Astrocyte (in vitro differentiated cells and primary cell): ENCODE measurements at places on chromosomes 12 and 14.

GRCh38 chr12:4742416-4742970, 22.3 kb downstream of the GALNT8 start:
- DNase-seq, result no peak

GRCh38 chr14:100222224-100223093, 16.5 kb upstream of the YY1 start:
- no peak for DNase-seq

DNA sequence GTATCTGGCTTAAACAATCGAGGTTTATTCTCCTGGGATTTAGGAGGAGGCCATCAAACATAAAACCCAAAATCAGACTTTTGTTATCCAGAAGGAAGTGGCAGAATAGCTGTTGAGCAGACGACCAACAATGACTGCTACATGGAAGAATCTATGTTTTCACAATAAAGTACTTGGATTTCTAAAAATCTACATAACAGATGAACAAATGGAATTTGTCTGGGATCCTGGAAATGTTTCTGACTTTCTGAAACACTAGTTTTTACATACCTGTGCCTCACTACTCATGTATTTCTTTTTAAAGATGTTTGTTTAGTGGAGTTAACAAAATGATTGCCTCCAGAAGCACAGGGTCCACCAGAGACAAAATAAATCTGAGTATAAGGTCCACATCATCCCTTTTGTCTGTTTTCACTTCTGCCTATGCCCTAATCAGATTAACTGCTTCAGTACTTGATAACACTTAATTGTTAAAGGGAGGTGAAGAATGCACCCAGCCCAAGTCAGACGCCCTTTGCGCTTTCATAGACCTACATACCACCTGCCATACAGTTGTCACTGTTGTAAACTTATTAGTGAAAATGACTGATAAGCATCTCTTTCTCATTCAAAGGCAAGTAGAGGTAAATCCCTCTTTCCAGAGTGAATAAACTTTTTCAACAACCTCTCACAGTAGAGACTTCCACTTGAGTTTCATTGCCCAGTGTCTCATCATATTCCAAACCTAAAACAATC, 164.6 kb downstream of the EGLN3 start:
- peak; percentile 11 for DNase-seq

DNA sequence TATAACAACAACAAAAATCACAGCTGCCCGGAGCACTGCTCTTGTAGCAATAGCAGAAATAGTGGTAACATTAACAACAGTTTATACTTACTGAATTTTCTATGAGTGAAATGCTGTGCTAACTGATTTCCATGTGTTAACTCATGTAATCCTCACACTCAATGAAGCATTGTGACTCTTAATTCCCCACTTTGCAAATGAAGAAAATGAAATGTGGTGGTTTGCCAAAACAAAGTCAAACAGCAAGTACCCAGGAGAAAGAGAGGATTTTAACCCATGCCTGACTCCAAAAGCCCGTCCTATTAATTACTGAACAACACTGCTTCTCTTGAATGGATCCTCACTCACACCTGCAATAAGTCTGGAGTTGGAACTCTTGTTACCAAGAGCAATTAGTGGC, 123.5 kb downstream of the MED13L start:
- no peak for DNase-seq

DNA sequence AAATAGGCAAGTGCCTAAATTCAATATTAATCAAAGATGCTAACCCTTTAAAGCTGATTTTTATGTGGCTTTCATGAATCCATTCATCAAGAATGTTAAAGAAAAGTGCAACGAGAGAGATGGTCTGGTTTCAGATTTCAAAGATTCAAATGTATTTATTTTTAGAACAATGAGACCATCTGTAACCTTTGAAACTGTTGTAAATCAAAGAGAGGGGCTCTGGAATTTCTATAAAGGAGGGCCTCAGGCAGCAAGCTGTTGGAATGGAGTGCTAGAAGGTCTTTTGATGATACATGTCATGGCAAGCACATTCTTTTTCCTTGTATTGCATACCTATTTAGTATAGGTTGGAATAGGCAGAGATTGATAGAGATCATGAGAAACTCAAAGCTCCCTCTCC, 433.0 kb downstream of the LRIG3 start:
- peak; percentile 59 for DNase-seq

DNA sequence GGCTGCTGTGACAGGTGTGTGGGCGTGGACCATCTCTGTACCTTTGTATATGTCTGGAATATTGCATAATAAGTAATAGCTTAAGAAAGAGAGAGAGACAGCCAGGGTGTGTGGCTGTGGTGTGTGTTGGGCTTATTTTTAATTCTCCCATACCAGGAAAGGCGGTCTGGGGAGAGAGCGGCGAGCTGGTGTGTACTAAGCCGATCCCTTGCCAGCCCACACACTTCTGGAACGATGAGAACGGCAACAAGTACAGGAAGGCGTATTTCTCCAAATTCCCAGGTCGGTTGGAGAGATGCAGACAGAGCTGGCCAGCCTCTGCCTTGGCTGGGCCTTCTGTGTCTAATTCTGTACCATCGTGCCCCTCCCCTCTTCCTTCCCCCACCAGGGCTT, 63.9 kb downstream of the AACS start:
- DNase-seq, result no peak

DNA sequence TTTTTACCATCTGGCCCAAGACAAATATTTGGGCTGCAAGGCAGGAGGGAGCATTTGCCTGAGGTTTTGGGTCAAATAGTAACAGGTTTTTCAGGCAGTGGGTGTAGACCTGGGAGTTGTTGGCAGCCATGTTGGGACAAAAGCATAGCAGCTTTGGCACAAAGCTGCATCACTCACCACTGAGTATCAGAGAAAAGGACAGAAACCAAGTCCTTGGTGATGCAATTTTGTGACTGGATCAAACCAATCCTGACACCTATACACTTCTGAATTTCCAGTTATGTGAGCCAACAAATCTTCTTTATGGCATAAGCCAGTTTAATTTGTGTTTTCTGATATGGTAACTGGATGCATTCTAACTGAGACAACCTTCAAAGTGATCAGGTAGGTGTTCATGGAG, 144.8 kb upstream of the KRR1 start:
- no peak for DNase-seq

GRCh38 chr14:68011406-68012028, 191.9 kb downstream of the RAD51B start:
- peak; percentile 95 for DNase-seq

- DNase-seq, result no peak
Observed at GRCh38 chr12:13805041-13805440, 176.4 kb downstream of the GRIN2B start.

GRCh38 chr12:109291521-109292341, 17.4 kb downstream of the FOXN4 start:
- DNase-seq, result peak; percentile 16

DNA sequence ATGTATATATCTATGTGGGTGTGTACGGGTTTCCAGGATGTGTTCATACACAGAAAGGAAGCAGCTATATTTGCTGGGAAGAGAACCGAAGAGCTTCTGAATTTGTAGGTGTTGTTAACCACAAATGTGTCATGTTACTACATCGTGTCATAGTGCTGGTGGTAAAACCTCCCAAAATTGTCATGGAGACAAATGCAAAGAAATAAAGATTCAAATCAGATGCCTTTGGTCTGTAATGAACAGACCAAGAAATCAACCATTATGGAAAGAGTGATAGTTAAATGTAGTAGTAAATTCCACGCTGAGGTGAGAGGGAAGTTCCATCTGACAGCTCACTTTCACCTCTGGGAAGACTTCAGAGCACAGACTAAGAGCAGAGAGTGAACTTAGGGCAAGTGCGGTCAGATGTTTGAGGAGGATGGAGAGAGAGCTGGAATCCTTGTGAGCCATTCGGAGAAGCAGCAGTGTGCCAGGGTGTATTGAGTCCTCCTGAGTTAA, 487.5 kb downstream of the TMEM121 start:
- DNase-seq, result no peak

- DNase-seq, result no peak
Observed at GRCh38 chr14:104639471-104639870, 34.9 kb upstream of the TMEM179 start.

GRCh38 chr12:101671157-101671791, 26.2 kb upstream of the CHPT1 start:
- no peak for DNase-seq

DNA sequence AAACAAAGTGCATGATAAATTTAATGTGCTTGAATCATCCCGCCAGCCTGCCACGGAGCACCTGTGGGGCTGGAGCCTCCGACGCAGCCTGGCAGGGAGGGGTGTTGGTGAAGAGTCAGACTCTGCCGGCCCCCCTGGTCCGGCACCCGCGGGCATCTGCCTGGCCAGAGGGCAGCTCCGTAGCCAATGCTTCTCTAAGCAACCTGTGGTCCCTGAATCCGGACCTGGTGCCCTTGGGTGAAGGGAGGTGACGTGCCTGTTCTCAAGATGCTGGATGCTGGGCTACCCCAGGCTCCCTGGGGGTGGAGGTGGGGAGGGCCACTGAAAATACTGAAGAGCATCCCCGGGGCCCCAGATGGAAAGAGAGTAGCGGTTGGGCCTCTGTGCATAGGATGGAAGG, 158.6 kb upstream of the C14orf180 start:
- DNase-seq, result no peak
